Panc1 (cell line): ENCODE measurements at places on chromosomes 1 and 21. TPM values are rescaled to one million over a fixed set of nuclear protein-coding genes. Genes with fewer than 3 reads are reported as not detected.

- peak; percentile 45 for DNase-seq
These were observed 18.2 kb downstream of the PLCH2 start for GRCh38 chr1:2494323-2494693.

SLFNL1 gene
- 0.10 TPM for total RNA-seq

- no peak for DNase-seq
These were observed 43.0 kb downstream of the JAK1 start for GRCh38 chr1:64923294-64923718.

VHLL gene
- 0.28 TPM for total RNA-seq

- no peak for DNase-seq
These were observed 3.2 kb upstream of the KIAA1614 start for GRCh38 chr1:180909462-180909976.

GRCh38 chr1:99677416-99677815 is 31.5 kb downstream of the PALMD start:
- no peak for DNase-seq

DNA sequence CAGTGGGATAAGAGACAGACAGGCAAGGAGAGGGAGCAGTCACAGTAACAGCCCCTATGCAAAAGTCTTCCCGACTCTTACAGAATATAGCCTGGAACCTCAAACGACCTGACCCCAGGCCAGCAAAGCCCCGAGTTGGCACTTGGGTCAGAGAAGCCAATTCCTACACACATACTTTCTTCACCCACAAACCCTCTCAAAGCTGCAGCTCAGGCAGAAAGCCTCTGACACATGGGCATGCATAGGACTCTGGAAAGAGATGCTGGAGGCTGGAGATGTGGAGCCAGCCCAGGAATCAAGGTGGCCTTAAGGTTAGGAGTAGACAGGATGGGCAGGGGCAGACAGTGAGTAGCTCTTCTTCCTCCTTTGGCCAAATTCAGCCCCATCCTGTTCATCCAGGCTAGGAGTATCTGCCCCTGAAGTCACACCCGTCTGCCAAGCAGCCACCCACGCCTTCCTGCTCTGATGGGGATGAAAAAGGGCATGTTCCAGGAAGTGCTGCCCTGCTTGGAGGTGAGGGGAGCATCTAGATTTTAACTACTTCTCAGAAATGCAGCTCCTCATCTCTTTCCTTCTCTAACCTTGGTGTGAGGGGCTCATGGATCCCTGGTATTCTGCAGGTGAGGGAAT is 7.8 kb downstream of the SLC41A1 start:
- DNase-seq: no peak

GRCh38 chr1:153985341-153985912 is 712 bp downstream of the RAB13 start:
- no peak for DNase-seq

- DNase-seq: no peak
These were observed 149.2 kb downstream of the PPIAL4G start for GRCh38 chr1:148333875-148334338.

GRCh38 chr1:52842643-52843310 is at the start of gene ZYG11A:
TSS of gene ZYG11A (plus strand) at chr1:52842760. CDS start at chr1:52842884, 124 bp downstream.
- no peak for DNase-seq

DNA sequence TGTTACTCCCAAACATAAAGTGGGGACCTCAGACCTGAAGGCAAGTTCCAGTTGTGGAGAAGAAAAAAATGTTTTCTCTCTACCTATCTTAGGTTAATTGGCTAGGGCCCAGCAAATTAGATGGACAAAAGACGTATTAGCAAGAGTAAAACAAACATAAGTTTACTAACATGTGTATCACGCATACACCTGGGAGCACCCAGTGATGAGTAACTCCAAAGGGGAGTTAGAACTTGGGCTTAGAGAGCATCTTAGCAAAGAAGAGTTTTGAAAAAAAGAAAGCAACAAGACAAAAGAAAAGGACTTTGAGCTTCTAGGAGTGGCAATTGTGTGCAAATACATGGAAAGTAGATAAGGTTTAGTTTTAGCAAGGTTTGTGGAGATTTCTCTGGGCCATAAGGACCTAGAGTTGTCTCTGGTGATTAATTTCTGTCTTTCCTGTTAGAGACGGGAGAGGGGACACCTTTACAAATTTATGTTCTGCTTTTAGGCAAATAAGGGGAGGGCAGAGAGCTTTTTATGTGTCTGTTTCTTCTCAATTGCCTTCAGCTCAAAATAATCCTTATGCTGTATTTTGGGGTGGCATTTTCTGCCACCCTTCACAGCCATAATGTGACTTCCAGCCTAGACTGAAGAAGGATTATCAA is 76.7 kb upstream of the PTGFRN start:
- DNase-seq: no peak

GRCh38 chr1:206706298-206706791 is 21.6 kb downstream of the MAPKAPK2 start:
- no peak for DNase-seq

DNA sequence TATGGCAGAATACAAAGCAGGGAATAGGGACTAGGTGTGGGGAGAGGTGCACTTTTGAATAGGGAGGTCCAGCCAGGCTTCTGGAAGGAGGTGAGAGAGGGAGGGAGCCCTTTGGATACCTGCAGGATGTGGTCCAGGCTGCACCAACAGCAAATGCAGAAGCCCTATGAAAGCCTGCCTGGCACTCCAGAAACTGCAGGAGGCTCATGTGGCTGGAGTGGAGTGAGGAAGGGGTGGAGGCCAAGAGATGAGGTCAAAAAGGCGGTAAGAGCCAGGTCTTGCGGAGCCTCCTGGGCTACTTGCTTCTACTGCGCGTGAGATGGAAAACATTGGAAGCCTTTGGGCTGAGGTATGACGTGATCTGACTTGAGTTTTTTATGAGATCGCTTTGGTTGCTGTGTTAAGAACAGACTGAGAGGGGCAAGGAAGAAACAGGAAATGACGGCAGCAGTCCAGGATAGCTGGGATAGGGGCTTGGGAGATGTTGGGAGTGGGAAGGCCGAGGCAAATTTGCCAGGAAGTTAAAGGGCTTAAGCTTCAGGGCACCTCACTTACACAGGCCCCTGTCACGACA is 4.4 kb upstream of the BATF3 start:
- no peak for DNase-seq

GRCh38 chr1:109094377-109094803 is 3.8 kb downstream of the TMEM167B start:
- DNase-seq: no peak

DNA sequence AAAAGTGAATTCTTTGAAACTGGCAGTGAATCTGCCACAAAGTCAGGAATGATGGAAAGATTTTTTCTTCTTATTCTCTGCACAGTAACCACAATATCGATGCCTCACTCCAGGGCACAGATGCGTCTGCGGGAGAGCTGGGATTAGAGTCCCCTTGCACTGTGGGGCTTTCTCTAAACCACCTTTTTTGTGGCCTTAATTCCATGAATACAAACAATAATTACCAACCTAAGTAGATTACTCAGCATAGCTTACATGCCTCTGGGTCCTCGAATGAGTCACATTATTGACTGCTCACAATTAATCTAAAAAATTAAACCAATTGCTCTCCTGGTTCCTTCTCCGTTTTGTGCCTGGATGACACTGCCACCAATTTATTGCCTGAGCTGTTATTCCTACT is 125.8 kb downstream of the KAZN start:
- no peak for DNase-seq

- no peak for DNase-seq
These were observed 52.5 kb downstream of the DMAP1 start for GRCh38 chr1:44265656-44266358.

DNAJC11 gene
- total RNA-seq: 93.6 TPM

GRCh38 chr1:109274533-109275476 is 8.1 kb downstream of the PSRC1 start:
- no peak for DNase-seq

TEX38 gene
- total RNA-seq: not detected

PLPP3 gene
- 8.2 TPM for total RNA-seq

DNA sequence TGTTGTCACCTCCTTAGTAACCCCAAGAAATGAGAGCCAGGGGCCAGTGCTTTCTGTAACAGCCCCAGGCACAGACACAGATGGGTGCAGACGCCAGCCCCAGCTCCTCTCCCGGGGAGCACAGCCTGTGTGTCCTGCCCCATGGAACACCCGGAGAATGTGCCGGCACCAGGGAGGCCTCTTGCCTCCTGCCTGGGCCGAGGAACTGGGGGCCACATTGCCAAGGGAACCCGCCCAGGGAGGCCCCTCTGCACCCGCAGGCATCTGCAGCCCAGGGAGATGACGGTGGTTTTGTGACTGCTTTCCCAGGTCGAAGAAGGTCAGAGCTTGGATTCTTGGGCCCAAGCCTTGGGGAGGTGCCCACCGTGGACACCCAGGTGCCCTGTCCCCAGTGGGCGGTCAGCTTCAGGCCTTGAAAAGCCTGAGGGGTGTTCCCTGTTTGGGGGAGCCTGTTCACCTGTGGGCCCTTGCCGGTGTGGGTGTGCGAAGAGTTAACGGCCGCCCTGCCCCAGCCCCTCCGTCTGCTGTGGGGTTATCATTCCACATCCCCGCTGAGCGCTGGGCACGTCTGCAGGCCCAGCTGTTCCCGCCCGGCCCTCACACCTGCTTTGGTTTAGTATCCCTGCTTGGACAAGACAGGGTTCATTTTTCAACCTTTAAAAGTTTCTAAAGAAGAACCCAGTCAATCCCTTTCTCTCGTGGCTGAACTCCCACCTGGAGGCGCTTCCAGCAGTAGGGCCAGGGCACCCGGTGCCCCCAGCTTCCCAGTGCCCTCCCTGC is 62.5 kb downstream of the MORN1 start:
- no peak for DNase-seq

DNA sequence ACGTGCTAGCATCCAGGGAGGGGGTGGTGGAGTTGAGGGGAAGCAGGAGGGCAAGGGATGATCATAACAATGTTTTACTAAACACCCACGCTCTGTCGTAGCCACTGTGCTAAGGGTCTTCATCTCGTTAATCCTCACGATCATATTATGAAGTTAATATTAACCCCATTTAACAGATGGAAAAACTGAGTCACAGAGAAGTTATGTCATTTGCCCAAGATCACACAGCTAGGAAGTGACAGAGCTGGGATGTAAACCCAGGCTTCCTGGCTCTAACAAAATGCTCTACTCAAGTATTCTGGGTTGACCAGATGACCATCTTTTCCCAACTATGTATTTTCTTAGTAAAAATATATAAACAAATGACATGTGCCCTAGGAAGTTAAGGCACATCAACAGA is 88.7 kb downstream of the TAS1R2 start:
- no peak for DNase-seq

TAL1 gene
- 0.05 TPM for total RNA-seq

AKT3 gene
- total RNA-seq: 11.0 TPM

DNA sequence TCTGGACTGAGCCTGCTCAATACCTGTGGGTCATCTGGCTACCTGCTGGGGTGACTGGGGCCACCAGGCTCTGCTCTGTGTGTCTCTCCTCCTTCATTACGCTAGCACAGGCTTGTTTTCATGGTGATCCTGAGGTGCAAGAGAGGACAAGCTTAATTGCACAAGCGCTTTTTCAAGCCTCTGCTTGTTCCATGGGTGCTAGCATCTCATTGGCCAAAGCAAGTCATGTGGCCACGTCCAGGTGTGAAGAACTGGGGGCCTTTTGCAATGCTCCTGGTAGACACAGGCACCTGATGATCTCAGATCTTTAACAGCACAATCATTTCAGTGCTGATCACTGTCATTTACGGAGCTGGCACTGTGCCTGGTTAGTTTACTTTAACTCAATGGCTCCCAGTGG is 114.6 kb downstream of the KAZN start:
- no peak for DNase-seq

- DNase-seq: no peak
These were observed 67.3 kb upstream of the KCNJ6 start for GRCh38 chr21:37983336-37984095.

CDC14A gene
- 6.6 TPM for total RNA-seq

DNA sequence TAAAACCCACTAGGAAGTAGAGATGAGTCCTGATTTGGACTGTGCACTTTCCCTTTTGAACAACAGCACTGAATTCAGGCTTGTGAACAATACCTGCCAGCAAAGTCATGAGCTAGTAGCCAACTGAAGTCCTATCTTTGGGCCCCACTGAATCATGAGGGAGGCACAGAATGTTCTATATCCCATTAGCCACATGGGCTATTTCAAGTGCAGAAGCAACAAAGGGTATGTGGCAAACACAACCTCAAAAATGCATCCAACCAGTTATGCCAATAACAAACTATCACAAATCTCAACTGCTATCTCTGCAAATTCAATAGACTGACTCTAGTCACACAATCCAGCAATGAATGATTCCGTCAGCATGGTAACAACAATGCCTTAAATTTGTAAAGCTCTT is 276.0 kb downstream of the MRPL39 start:
- no peak for DNase-seq

PLEKHG5 gene
- 6.8 TPM for total RNA-seq

DNA sequence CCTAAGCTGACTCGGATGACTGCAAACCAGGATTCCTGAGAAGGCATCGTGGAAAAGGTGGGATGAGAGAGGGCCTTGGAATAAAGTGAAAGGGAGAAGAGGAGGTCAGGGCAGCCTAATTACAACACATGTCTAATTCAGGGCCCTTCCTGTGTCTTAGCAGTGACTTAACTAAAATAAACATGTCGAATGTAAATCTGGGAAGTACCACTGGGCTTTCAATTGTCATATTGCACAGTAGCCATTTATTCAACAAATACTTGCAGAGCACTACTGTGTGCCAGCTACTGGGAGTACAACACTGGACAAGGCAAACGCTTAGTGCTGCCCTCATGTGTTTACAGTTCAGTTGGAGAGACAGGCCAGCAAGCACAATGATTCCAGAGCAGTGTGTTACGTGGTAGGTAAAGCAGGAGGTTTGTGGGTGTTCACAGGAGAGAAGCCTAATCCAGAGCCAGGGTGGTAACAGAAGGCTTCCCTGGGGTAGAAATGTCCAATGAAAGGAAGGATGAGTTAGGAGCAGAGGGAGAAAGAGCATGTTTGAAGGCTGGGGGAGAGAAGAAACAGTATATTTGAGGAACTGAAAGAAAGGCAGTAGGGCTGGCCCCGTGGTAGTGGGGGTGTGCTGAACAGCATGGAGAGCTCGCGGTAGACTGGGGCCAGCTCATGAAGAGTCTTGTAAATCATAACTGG is 38.0 kb upstream of the RASAL2 start:
- DNase-seq: peak; percentile 54

- no peak for DNase-seq
These were observed 20.1 kb downstream of the PLCH2 start for GRCh38 chr1:2496087-2496622.

DNA sequence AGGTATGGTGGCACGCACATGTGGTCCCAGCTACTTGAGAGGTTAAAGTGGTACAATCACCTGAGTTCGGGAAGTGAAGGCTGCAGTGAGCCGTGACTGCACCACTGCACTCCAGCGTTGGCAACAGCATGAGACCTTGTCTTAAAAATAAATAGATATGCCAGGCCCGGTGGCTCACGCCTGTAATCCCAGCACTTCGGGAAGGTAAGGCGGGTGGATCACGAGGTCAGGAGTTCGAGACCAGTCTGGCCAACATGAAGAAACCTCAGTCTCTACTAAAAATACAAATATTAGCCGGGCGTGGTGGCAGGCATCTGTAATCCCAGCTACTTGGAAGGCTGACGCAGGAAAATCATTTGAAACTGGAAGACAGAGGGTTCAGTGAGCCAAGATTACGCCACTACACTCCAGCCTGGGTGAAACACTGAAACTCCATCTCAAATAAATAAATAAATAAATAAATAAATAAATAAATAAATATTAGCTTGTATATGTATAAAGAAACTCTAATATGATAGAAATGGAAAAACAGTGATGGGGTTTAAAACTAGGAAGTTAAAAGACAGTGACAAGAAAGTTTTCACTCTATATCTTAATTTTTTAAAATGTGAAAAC is 18.8 kb downstream of the GATAD2B start:
- no peak for DNase-seq
